Germinal center (tissue), 1 donor: ENCODE measurements at places on chromosomes 16 and 17.
A peak's percentile ranks its signal among the peaks of the same experiment; 100 is the strongest.

DNA sequence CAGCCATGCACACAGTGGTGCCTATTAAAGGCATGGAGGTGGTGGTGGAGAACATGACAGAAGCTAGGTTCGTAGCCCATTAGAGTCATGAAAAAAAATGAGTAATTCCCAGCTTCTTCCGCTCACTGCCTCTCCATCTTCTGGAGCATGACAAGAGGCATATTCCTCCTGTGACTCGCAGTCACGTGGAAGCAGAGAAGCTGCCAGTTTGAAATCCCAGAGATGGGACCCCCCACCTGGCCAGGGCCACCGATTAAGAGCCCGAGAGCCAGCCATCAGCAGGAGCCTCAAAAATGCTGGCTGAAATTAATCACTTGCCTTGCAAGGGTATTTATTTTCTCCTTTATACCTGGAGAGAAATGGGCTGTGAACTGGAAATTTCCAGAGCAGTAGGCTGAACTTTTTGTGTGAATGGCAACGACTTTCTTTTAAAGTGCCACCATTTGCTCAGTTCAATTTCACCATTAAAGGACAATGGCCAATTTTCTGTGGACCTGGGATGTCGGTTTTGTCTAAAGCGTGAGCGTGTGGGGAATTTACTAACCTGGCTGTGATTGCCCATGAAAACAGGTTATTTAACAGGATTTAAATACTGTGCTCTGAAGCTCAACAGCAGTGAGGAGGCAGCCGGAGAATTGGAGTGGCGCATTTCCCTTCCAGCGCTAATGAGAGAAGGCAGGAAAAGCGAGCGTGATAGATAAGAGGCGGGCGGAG, 189.7 kb upstream of the SDK2 start:
- no peak for DNase-seq

DNA sequence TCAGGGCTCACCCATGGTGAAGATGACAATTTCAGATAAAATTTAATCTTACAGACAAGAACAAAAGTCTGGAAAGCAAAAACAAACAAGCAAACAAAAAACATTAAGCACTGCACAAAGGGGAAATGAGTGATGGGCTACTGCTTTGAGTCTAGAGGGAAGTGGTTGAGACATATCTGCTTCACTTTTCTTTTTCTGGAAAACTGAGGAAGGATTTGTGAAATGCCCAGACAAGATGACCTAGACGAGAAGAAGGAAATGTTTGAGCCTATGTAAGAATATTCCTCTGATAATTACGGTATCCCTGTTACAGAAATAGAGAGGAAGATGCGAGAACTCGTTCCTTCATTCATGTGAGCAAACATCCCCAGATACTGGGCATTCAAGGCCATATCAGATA, 11.5 kb upstream of the HYDIN start:
- DNase-seq = no peak

DNA sequence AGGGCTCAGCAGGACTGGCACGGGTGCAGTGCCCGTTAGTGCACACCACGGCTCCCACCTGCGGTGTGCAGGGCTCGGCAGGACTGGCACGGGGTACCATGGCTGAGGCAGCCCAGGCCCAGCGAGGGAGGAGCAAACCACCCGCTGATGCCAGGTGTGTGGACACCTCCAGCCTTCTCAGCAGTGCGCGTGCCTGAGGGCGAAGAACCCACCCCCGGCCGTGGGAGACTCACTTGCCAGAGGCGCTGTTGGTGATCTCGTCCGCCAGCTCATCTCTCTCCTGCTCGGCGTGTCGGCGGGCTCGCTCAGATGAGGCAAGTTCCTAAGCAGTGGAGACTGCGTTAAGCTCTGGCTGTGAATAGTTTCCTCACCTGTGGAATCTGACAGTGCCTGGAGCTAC, 45.4 kb downstream of the NDEL1 start:
- DNase-seq = no peak

- no peak for DNase-seq
Measured at GRCh38 chr17:17224137-17224536, 12.8 kb downstream of the FLCN start.

GRCh38 chr17:19338031-19338990, 24.2 kb downstream of the B9D1 start:
- DNase-seq = peak; percentile 84
